IPS DF 6.9 (cell line): ENCODE measurements at places on chromosomes 13 and 19.
A peak's percentile ranks its signal among the peaks of the same experiment; 100 is the strongest.

DNA sequence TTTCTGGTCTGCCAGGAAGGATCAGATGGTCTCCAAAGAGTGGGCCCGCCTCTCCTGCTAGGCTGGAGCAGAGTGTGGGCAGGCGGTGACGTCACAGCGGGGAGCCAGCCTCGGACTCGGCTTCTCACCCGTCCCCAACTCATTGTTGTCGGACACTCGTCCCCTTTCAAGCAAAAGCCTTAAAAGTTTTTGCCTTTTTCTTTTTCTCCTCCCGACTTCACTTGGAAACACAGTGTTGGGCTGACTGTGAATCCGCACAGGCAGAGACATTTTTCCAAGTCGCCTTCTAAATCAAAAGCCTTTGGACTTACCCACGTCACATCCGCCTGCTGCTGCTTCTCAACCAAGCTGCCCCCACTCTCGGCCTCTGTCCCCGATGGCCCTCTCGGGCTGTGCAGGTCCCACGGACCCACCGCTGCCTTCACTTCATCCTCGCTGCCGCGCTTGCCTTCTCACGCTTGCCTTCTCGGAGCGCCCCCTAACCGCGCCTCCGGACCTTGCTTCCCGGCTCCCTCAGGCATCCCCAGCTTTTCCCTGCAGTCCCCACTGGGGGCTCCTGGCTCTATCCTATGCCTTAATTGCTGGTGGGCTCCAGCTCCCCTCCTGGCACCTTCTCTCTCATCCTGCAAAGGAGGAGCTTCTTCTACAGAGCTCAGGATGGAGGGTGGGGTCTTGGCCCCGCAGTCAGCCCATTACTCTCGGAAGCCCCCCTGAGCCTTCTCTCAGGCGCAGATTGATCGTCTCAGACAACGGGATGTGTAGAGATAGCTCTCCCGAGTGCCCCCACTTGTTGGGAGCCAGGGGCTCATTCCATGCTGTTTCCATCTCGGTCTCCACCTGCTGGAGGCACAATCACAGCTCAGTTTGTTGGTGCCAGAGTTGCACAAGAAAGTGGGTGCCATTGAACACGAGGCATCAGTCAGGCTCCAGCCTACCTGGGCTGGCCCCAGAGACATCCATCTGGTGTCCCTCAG, 3.9 kb upstream of the ZNF135 start:
- no peak for DNase-seq

DNA sequence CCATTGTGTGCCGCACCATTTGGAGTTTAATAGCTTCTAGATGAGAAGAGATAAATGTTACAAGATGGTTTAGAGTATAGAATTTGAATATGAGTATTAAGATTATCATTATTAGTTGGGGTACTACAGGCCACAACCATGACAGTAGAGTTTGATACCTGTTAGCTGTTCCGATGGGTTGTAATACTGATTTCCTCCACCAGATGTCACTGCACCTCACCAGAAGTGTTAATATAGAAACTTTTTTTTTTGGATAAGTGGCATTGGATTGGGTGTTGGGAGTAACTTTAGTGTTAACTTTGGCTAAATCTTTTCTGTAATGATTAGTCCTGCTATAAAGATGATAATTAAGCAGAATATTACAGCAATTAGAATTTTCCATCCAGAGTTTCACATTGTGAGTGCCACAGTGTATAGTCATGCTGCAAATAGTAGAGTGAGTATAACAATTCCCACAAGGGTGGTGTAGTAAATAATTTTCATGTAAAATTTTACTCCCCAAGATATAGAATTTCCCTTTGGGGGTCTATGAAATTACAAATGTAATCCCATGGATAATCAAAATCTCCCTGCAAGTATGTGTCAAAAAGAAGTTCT, 56.3 kb downstream of the PSG3 start:
- DNase-seq = peak; percentile 13

- DNase-seq = no peak
These were observed 42.7 kb downstream of the SERP2 start for GRCh38 chr13:44416301-44416700.

- peak; percentile 52 for DNase-seq
These were observed 32.0 kb upstream of the TUBGCP3 start for GRCh38 chr13:112619730-112620631.

DNA sequence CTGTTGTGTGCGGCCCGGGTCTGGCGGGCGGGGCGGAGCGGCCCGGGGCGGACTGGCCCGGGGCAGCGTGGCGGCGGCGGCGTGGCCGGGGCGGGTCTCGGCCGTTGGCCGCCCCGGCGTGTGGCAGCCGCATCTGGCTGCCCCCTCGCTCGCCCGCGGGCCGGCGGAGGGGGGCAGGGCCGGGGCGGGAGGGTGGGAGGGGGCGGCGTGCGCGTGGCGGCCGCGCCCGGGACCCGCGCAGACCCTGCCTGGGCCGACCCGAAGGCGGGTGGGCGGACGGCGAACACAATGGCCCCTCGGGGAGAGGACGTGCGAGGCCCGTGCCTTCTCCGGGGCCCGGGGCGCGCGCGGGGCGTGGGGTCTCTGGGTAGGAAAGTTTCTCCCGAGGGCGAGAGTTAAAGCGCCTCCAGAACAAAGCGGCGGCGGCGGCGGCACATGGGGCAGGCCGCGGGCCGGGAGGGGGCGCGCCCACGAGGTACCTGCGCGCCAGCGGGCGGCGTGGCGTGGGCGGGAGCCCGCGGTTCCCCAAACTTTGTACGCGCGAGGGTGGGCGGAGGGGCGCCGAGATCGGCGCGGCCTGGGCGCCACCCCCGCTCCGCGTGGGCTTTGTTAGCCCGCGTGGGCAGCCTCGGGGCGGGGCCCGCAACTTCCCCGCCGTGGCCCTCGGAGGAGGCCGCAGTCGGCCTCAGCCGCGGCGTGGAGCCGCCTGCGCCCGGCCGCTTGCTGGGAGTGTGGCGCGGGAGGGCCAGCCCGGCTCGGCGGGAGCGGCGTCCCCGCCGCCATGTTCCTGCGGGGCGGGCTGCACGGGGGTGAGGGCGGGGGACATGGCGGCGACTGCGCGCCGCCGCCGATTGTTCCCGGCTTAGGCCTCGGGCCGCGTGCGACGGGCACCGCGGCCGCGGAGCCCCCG, 764 bp downstream of the MIR17HG start:
- DNase-seq = no peak

DNA sequence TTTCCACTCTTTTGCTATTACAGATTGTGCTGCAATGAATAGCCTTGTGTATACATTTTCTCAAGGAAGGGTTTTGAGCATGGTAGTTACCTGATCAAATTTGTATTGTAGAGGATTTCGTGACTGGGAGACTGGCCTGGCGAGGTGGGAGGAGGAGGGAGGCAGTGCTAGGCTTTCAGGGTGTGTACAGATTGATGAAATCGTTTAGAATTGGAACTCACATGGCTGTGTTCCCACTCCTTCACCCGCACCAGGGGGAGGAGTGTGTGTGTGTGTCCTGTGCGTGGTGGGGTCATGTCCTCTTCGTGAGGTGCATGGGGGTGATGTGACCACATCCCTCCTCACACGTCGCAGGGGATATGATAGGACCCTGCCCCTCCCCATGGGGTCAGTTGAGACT, 8.3 kb downstream of the PGLYRP1 start:
- DNase-seq = no peak

GRCh38 chr13:101178406-101178805, 237.9 kb downstream of the NALCN start:
- no peak for DNase-seq

DNA sequence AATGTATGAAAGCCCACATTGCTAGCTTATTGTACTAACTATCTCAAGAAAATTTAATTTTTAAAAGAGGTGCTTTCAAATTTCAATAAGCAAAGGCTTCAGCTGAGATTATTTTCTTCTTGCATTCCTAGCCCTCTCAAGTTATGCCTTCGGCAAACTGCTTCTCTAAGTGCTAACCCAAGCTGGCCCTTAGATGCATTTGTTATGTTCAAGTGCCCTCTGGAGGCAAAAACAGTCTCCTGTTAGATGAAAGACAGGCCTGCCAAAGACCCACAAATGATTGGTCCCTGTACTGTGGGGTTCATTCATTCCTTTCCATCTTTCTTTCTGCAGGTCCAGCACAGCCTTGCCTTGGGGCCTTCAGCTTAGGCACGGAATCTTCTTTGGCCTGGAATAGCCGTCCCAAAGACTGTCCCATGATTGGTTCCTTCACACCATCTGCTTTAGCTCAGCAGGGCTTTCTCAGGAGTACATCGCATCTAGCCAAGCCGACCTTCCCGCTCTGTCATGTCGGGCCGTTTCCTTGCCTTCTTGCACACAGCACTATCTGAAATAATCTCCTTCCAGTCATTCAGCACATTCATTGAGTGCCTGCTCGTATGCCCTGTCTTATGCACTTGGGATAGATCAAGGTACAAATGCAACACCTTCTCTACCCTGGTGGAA, 26.4 kb upstream of the TPTE2 start:
- DNase-seq = no peak

- DNase-seq = no peak
These were observed 1.3 kb upstream of the PCDH9 start for GRCh38 chr13:67231289-67232000.

DNA sequence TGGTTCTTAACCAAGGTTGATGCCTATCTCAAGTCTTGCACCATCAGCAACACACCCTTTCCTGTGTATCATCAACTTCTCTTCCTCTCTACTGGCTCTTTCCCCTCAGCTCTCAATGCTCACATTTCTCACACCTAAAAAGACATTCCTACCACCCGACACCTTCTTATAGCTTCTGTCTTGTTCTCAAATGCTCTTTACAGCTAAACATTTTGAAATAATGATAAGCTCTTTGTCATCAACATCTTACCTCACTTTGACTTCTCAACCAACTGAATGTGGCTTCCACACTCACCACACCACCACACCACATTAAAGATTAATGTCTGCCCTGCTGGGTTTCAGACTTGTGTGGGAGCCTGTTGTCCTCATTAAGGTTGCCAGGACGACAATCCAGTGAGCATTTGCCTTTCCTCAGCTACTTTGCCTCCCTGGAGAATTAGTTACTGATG, 67.8 kb downstream of the RXFP2 start:
- DNase-seq = no peak

- no peak for DNase-seq
These were observed 496.7 kb downstream of the COG6 start for GRCh38 chr13:40152145-40152544.

- no peak for DNase-seq
These were observed 69.6 kb upstream of the RNF113B start for GRCh38 chr13:98246538-98247172.

- DNase-seq = no peak
These were observed 4.3 kb upstream of the ZFR2 start for GRCh38 chr19:3873151-3873550.

- DNase-seq = no peak
These were observed 17.7 kb upstream of the PTPRS start for GRCh38 chr19:5358173-5358800.

DNA sequence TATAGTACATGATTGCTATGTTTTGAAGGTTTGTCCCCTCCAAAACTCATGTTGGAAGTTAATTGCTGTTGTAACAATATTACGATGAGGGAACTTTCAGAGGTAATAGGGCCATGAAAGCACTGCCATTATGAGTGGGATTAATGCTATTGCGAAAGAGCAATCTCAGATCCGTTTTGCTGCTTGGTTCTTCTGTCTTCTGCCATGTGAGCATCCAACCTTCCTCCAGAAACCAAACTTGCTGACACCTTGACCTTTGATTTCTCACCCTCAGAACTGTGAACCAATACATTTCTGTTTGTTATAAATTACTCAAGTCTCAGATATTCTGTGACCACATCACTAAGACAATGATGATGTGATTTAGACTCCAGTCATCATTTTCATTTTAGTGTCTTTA, 2590.9 kb downstream of the PCDH9 start:
- no peak for DNase-seq

- no peak for DNase-seq
These were observed 10.4 kb downstream of the ADGRE2 start for GRCh38 chr19:14768001-14768400.

DNA sequence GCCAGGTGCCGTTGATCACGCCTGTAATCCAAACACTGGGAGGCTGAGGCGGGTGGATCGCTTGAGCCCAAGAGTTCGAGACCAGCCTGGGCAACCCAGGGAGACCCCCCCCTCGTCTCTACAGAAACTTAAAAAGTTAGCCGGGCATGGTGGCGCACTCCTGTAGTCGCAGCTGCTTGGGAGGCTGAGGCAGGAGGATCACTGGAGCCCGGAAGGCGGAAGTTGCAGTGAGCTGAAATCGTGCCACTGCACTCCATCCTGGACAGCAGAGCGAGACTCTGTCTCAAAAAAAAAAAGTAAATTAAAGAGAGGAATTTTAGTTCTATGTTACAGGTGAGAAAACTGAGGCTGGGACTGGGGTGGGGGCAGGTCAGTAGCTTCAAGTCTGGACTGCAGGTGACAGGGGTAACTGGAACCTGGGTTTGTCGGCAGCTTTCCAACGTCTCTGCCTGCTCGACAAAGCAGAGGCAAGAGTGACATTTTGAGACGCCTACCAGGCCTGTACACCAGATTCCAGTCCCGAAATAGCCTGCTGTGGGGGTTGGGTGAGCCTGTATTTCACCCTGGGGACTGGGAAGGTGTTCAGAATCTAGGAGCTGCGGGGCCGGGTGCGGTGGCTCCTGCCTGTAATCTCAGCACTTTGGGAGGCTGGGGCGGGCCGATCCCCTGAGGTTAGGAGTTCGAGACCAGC, 1.2 kb downstream of the SELENOW start:
- DNase-seq = no peak

DNA sequence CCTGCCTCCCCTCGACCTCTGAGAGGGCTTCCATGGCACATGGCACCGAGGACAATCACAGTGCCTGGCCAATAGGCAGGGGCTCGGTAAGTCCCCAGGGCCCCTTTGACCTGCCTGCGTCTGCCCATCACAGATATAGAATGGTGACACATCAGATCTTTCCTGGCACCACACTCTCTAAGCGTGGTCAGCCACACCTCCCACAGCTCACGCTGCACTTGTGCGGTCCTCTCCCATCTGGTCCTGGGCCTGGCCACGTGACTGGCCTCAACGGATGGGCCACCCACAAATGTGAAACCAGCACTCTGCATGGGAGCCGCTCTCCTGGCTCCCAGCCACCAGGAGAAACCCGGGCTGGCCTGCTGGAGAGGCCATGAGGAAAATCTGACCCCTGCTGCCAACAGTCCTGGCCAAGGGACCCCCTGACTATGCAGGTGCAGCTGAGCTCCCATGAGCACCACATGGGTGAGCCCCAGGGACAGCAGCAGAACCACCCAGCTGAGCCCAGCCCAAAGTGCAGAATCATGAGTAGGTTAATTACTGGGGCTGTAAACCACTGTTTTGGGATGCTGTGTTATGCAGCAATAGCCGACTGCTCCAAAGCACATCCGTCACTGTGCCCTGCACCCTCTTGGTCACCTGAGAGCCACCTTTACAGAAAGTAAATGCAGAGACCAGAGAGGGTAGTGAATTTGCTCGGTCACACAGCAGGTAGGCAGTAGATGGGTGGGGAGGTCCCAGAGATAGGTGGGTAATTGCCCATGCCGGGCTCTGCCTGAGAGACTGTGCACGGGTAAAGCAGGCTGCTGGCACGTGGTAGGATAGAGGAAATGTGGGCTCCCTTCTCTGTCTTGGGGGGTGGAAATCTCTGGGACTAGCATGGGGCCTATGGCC, 9.7 kb upstream of the MEF2B start:
- DNase-seq = no peak

DNA sequence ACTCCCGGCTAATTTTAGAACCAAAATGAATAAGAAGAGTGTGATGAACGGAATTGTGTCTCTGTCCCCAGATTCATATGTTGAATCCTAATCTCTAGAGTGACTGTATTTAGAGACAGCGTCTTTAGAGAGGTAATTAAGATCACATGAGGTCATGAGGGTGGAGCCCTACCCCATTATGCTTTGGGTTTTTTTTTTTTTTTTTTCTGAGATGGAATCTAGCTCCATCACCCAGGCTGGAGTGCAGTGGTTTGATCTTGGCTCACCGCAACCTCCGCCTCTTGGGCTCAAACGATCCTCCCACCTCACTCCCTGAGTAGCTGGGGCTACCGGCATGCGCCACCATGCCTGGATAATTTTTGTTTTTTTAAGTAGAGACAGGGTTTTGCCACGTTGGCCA, 27.9 kb downstream of the FBXO27 start:
- no peak for DNase-seq
